ENCODE measurements at places on chromosomes 4 and X.

- DNase-seq: no peak
Measured at GRCh38 chrX:18964026-18964425, 19.9 kb downstream of the PHKA2 start.

GRCh38 chrX:153928846-153929245, 2.8 kb upstream of the ARHGAP4 start:
- no peak for DNase-seq

- DNase-seq: no peak
Measured at GRCh38 chrX:135740681-135741149, 27.3 kb downstream of the CT45A1 start.

DNA sequence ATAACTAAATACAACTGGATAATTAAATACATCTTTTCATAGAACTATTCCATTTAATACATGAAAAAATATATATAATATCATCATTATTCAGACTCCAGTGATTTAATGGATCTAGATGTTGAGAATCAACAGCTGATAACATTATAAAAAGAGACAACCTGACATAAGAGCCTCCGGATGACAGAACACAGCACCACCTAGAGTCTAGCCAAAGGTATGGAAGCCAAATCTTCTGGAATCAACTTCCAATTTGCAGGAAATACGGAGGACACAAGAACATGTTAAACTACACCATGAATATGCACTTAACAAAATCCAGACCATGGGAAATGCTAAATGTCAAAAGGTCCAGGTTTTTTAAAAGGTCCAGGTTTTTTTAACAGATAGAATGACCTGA, 55.0 kb downstream of the LRBA start:
- no peak for DNase-seq

- DNase-seq: no peak
Measured at GRCh38 chr4:38190717-38191178, 230.6 kb downstream of the PTTG2 start.

DNA sequence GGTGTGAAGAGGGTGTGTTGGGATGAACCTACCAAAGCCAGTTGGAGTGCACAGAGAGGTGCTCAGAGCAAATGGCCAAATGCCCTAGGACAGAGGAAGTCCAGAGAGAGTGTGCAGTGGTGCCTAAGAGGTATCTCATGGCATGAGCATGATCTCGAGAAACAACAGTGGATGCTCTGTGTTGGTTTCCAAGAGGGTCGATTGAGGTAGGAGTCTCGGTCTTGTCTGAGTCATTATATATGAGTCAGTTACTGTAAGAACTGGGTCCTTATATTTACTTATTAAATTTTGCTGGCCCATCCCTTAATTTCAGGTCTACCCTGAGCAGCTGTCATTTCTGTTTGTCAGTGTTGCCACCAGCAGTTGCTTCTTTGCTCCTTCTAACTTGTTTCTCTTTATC, 86.6 kb upstream of the TMEM150C start:
- no peak for DNase-seq

DNA sequence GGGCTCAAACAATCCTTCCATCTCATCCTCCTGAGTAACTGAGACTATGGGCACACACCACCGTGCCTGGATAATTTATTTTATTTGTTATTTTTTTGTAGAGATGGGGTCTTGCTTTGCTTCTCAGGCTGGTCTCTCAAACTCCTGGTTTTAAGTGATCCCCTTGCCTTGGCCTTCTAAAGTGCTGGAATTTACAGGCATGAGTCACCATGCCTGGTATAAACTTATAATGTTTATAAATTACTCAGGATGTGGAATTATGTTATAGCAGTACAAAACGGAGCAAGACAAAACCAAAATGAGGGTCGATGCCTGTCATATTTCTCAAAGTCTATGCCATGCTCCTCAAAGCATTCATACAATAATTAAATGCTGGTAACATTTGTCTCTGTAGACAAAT, 29.8 kb upstream of the TEX13C start:
- no peak for DNase-seq

Measured in occipital lobe (tissue), 3 donors.